Stimulated activated CD8-positive, alpha-beta memory T cell treated with anti-CD3 and anti-CD28 coated beads, Interleukin-4, amount 100 ng/mL, for 1 hour (primary cell): ENCODE measurements at places on chromosomes 13 and 19.

- no peak for DNase-seq
Observed at GRCh38 chr19:50791594-50792271, 1.5 kb downstream of the ACP4 start.

DNA sequence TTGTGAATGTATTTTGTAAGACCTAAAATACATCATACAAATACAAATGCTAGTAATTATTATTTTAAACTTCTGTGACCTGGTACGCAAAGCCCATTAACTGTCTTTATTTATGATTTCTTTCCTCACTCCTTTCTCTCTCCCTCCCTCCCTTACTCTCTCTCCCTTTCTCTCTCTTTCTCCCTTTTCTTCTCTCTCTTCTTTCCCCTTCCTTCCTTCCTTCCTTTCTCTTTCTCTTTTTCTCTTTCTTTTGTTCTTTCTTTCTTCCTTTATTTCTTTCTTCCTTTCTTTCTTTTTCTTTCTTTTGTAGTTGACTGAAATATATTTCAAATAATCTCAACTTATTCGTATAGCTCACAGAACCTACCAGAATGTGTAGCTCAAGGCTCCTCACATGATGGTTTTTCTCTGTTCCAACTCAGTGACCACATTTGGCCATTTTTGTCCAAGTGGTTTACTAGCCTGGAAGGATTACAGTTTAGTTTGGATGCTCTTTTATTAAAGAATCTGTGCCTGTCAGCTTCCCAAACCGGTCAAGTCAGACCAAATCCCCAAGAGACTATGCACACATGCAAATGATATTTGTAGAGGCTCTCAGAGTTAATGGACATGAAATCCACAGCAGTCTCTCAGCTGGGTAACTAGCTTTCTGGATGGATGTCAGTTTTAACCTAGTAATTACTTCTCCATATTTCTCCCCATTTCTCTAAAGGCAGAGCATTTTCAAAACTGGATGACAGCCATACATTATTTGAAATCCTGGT lies 71.7 kb downstream of the POSTN start:
- no peak for DNase-seq

GRCh38 chr19:8398311-8398771 lies 8.2 kb downstream of the RAB11B start:
- DNase-seq = no peak

- DNase-seq = no peak
Observed at GRCh38 chr13:43432958-43433357, 353.8 kb downstream of the ENOX1 start.

- DNase-seq = no peak
Observed at GRCh38 chr13:31236211-31236786, 36.5 kb downstream of the B3GLCT start.

GRCh38 chr19:11570039-11570462 lies 7.4 kb downstream of the ACP5 start:
- no peak for DNase-seq
